ENCODE measurements at places on chromosomes 5 and 9. TPM values are rescaled to one million over a fixed set of nuclear protein-coding genes. Genes with fewer than 3 reads are reported as not detected.

PHF24 gene
- total RNA-seq: not detected

GRCh38 chr9:82052081-82052480, 63.5 kb downstream of the SPATA31D1 start:
- DNase-seq: no peak

DNA sequence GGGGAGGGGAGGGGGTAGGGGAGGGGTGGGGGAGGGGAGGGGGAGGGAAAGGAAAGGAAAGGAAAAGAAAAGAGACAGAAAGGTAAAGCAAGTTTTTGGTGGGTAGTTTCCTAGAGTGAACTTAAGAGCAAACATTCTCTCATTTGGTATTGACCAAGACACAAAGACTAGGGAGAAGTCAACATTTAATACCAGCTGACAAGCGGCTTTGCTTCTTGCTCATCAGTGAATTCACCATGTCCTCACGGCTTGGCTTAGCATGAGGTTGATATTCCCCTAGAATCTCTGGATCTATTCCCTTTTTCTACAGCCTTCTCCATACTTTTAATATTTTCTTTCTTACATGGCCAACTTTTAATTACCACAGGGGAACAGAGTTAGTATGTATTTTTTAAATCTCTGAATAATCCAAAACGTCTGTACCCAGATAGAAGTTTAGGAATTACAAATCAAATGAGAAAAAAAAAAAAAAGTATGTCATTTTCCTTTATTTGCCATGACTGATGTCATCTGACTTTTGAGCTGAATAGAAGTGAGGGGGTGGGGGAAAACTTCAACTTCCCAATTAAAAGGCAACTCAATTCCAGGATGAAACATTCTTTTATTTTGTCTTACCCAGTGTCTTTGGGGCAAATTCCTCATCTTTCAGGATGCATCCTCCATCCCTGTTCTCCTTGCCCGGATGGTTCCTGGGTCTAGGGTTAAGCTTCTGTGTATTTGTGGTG, 40.1 kb upstream of the GLIS3 start:
- DNase-seq: no peak

DNA sequence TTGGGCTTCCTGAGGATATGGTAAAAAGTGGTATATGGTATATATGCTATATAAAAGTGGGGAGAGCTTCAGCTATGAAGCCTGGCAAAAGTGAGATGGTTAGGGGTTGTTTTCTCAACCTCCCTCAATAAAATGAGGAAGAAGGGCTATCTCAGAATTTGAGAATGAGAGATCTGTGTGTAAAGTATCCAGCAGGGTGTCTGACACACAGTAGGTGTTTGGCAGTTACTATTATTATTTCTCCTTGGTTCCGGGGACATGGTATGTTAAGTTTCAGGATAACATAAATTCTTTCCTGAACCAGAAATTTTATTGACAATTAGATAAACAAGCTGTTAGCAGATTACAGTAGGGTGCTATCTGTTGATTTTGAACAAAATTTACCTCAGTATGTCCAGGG, 94.1 kb downstream of the DENND1A start:
- no peak for DNase-seq

ATOSB gene
- 4.5 TPM for total RNA-seq

ADAMTS19 gene
- not detected for total RNA-seq

OBP2A gene
- not detected for total RNA-seq

SH3PXD2B gene
- 16.4 TPM for total RNA-seq

GRCh38 chr5:31346896-31347551, 153.5 kb downstream of the CDH6 start:
- DNase-seq: no peak

- peak; percentile 19 for DNase-seq
Observed at GRCh38 chr5:134226441-134227192, 744 bp upstream of the PPP2CA start.

GRCh38 chr9:124428751-124429529, 13.7 kb upstream of the PSMB7 start:
- no peak for DNase-seq

DNA sequence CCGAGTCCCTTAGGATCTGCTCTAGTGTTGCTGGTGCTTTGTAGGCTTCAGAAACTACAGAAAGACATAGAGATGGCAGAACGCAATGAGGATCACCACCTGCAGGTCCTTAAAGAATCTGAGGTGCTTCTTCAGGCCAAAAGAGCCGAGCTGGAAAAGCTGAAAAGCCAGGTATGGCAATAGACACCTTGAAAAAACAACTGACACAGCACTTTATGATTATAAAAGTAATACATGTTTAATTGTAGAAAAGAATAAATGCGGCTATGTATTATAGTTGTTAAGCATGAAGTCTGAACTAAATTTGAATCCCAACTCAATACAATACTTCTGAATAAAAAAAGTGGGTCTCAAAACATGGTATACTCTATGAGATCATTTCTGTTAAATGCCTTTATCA, 43.7 kb downstream of the RAB14 start:
- DNase-seq: no peak

DNA sequence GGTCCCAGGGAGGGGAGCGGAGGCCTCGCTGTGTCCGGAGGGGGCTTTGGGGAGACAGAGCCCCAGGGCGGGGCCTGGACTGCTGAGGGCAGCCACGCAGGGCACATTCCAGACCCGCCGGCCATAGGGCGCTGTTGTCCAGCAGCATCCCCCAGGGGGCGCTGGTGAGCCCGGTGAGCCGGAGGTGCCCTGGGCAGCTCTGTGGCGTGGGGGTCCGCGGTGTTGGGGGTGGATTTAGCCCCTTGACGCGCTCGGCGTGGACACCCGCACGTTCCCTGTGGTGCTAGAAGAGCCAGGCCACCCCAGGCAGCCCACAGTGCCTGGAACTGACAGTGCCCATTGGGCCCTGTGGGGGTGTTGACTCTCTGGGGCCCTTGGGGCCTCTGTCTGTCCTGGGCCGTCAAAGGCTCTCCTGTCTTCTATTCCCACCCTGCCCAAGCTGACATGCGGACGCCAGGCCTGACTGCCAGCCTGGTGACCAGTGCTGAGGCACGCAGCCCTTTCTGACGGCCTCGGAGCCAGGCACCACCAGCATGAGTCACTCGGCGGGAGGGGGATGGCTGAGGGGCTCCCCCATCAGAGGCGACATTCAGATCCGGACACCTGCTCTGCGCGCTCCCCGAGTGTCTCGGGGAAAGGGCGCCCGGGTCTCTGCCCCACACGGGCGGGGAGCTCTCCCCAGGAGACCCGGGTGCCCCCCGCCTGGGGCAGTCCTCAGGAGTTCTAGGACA, 23.9 kb downstream of the TPPP start:
- no peak for DNase-seq

DNA sequence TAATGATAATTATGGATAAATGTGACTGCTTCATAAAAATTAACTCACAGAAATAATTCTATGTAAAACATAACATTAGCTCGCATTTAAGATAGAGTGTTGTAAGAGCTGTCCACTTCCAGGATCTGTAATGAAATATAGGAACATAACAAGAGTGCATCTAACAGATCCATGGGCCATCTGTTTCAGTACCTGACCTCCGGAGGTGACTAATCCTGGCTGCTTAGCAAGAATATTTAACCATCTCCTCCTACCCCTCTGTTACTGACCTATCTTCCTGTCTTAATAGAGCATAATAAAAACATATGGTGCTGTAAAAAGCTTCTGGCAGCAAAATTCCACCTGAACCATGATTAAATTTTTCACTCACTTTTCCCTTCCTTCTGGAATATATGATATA, 7.1 kb downstream of the PLCXD3 start:
- no peak for DNase-seq

RORB gene
- not detected for total RNA-seq

ARL14EPL gene
- 0.66 TPM for total RNA-seq

- DNase-seq: peak; percentile 40
Observed at GRCh38 chr5:109866051-109866450, 176.3 kb downstream of the MAN2A1 start.

DNA sequence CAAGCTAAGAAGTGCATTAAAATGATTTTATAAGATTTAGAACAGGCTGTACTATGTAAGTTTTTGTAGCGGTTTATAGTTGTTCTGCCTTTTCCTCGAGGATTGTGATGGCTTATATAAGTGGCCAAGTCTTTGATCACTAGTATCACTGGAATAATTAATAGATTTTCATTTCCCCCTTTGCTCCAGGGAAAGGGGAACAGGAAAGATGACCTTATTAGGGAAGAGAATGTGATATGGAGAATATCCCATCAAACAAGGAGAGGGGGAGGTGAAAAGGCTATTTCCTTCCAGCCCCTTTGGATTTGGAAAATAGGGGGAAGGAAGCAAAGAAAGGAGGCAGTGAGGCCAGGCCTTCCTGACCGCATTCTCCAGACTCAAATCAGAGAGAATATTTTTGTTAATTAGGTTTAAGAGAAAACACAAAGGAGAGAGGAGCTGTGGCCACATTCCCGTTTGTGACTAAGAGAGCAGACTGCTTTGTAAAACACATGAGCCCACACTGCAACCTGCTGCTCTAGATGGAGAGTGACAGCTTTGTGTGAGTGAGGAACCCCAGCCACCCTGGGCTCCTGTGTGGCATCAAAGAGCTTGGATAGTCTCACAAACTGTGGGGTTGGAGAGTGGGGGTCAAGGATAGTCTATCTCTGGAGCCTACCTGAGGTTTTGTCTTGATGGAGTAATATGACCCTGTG, 359.5 kb downstream of the DTWD2 start:
- DNase-seq: no peak

- DNase-seq: no peak
Observed at GRCh38 chr5:169281625-169282024, 19.3 kb downstream of the SLIT3 start.

NOTCH1 gene
- total RNA-seq: 28.5 TPM

GRCh38 chr5:40754381-40755092, 1.2 kb downstream of the TTC33 start:
- no peak for DNase-seq

DNA sequence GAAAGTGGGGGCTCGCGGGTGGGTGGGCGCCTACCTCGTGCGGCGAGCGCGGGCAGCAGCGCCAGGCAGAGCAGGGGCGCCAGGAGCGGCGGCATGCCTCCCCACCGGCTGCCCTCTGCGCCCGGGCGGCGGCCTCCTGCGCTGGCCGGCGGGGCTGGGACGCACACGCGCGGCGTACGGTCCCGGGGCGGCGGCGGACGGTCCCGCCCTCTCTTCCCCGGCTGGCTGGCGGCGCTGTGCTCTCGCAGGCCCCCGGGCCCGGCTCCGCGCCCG, 220 bp downstream of the NOTCH1 start:
- no peak for DNase-seq

NDUFAF2 gene
- total RNA-seq: 53.2 TPM

VDAC1 gene
- 324 TPM for total RNA-seq

GRCh38 chr9:109604131-109604530, 106.0 kb upstream of the PTPN3 start:
- peak; percentile 81 for DNase-seq

DNA sequence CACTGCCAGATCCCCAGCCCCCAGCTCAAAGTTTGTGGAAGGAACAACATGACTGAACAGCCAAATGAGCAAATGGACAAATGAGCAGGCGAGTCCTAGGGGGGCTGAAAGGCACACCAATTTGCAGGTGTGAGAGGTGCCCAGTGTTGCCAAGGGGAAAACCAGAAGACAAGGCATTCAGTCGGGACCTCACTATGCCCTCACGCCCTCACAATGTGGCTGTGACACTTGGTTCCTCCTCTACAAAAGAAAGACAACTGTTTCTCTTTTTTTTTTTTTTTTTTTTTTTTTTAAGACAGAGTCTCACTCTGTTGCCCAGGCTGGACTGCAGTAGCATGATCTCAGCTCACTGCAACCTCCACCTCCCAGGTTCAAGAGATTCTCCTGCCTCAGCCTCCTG, 28.0 kb downstream of the TNIP1 start:
- DNase-seq: no peak

DNA sequence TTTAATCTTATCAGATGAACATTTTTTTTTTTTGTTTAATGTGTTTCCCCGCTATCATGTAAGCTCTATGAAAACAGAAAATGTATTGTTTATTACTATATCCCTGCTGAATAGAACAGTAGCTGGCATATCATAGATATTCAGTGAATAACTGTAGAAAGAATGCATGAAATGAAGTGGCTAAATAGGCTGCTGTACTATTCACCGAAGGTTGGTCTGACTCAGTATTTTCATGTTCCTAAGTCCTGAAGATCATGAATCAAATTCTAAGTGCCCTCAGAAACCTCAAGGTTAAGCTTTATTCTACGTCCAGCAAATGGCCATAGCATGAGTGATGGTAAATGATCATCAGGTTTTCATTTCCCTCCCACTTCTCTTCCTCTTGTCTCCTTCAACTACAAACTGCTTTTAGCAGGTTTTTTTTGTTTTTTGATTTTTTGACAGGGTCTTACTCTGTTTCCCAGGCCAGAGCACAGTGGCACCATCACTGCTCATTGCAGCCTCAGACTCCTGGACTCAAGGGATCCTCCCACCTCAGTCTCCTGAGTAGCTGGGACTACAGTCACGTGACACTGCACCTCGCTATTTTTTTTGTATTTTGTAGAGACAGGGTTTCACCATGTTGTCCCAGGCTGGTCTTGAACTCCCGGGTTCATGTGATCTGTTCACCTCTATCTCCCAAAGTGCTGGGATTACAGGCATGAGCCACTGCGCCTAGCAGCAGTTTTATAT, 19.1 kb upstream of the ZFAND5 start:
- no peak for DNase-seq

- no peak for DNase-seq
Observed at GRCh38 chr9:33950371-33950770, 98.3 kb downstream of the UBAP2 start.

DNA sequence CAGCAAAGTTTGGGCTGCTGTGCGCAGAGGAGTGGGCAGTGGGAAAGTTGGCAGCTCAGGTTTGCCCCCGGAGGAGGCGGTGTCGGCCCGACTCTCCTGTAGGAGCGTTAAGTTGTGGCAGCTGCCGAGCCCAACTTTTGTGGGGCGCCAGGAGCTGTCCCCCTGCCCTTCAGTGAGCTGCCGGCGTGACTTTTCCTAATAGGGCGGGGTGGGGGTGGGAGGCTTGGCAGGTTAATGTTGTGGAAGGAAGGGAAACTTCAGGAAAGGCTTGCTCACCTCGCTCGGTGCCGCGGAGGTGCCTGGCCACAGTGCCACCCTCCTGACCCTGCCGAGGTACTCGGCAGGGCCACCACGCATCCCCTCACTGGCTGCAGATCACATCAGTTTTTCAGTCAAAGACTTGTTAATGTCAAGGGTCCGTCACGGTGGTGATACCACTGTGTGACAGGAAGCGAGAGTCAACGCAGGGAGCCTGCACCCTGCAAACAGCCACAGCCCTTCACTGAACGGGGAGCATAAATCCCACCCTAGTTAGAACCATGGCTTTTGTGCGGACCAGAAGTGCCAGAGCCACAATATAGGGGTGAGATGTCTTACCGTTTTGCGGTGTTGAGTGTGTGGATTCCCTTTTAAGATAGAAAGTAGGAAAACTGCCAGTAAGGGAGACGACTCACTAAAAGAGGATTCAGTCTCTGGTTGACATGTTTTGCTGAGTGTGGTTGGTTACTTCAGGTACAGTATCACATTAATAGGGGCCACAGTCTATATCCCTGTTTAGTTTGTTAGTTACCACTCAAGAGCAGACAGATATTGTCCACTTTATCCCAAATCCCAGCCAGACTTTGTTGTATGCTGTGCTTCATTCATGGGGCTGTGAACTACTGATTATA, 796 bp downstream of the LNPEP start:
- peak; percentile 69 for DNase-seq

All from SJCRH30 (cell line).